OCI-M1 (cell line): ENCODE measurements at places on chromosomes 3 and 15.

DNA sequence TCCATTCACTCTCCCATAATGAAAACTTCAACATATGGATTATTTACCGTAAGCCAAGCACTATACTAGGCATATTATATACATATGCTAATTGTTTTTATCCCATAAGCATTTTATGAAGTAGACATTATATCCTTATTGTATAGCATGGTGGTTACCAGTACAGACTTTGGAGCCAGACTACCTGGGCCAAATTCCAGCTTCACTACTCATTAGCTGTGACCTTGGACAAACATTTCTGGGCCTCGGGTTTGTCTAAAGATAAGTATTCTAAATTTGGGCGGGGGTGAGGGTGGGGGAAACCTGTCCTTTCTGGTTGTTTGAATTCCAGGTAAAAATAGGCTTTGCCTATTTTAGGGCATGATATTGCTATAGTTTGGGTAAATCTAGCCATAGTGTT lies 66.5 kb upstream of the P2RY1 start:
- DNase-seq, result no peak

DNA sequence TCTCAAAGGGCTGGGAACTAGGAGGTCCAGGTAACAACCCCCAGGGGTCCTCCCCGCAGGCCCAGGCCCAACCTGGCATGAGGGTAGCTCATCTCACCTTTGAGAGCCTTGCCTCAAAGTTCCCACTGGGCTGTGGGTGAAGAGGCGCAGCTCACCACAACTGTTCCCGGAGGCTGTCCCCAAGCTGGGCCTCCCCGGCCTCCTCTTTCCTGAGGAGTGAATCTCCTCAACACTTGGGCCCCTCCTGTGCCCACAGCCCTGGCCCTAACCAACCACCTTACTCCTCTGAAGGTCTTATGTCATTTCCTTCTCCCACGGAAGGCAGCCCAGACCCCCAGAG lies 27.5 kb upstream of the CORO2B start:
- no peak for DNase-seq

DNA sequence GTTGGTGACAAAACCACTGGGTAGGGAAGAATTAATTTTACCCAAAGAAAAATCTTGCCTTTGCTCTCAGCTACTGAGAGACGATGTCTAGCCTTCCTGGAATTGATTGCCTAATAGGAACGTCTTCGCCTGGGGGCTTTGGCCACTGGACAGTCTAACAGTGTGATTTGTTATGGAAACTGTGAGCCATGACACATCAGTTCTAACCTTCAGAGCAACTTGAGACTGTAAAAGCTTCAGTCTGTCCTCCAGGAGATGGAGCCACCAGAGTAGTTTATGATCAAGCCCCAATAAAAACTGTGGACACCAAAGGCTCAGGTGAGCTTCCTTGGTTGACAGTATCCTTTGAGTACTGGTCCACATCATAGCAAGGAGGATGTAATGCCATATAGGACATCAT lies 235.8 kb upstream of the TMCO5A start:
- DNase-seq, result peak; percentile 47

DNA sequence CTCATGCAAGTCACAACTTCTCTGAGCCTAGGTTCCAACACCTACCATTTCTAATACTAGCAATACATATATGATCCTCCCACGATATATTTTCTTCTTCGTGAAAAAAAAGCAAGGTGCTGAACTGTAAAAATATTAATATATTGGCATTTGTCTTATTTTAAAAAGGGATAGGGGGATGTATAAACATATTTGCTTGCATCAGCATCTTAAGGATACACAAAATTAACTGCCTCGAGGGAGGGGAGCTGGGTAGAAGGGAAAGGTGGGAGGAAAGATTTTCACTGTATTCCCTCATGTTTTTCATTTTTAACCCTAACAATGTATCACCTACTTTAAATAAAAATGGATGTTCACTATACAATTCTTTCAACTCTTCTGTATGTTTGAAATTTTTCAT lies 1.3 kb downstream of the HACD2 start:
- DNase-seq, result no peak

DNA sequence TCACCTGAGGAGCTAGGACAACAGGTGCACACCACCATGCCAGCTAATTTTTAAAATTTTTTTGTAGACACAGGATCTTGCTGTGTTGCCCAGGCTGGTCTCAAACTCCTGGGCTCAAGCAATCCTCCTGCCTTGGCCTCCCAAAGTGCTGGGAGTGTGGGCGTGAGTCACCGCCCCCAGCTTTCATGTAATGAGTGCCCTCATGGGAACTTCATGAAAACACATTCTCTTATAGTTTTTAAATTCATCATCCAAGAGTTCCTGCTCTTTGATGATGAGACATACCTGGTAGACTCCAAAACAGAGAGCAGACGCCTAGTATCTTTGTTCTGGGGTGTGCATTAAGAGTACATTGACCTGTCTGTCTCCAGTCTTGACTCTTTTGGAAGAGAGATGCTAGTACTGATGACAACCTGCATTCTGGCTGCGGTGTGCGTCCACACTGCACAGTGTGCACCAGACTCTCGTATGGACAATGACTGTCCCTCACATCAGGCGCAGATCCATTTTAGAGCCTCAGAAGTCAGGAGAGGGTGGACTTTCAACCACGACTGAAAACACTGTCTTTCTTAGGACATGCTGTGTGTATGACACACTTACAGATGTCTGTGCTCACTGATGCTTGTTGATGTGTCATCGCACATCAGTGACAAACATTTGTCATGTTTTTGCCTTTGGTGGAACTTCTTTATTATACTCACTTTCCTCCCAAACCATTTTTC lies 2.0 kb downstream of the NRROS start:
- DNase-seq, result peak; percentile 54

- no peak for DNase-seq
Measured at GRCh38 chr15:92120094-92120795, 266.7 kb downstream of the SLCO3A1 start.

- peak; percentile 73 for DNase-seq
Measured at GRCh38 chr3:125179143-125179883, 33.2 kb downstream of the SLC12A8 start.

DNA sequence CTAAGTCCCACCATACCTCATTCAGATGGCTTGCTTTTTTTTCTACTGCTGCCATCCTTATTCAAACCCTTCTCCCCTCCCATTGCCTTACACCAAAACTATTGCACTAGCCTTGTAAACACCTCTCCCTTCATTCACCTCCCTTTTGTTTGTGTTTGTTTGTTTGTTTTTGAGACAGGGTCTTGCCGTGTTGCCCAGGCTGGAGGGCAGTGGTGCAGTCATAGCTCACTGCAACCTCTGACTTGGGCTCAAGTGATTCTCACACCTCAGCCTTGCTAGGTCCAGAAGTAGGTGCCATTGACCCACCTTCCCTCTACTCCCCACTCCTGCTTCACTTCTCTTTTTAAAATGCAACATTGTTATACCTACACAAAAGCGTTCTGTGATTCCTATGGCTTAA lies 3.0 kb upstream of the STAG1 start:
- no peak for DNase-seq
